Activated CD4-positive, CD25-positive, alpha-beta regulatory T cell treated with anti-CD3 and anti-CD28 coated beads, Interleukin-2, amount 50 U/mL, for 72 hours (primary cell): ENCODE measurements at places on chromosomes 13 and 19.

DNA sequence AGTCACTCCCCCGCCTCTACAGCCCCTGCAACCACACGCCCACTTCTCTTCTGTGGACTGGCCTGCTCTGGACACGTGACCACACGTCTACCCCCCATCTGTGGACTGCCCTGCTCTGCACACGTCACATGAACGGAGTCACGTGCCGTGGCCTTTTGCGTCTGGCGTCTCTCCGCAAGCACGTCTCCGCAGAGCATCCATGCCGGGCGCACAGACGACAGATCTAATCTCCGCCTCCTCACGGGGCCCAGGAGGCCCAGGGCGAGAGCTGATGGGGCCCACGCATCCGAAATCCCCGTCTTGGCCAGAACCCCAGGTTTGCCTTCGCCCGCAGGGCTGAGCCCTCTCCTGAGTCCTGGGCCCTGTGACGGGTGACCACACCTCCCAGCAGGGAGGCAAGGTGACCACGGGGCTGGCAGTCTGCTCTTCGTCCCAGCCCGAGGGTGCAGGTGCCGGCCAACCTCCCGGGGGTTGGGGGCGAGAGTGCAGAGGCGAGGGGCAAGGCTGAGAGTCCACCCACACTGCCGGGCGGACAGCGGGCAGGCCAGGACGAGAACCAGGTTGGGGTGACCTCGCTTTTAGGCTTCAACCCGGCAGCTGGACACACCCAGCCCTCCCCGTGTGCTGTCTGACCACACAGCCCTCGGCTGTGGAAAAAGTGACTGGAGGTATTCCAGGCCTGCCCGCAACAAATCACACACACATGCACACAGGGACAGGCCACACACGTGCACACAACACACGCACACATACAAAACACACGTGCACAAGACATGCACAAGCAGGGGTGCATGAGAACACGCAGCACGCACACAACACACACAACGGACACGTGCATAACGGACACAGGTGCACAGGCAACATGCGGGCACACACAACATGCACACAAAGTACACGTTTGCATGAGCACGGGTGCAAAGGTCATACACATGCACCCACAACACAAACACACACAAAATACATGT lies 3.9 kb downstream of the SBNO2 start:
- DNase-seq: no peak

DNA sequence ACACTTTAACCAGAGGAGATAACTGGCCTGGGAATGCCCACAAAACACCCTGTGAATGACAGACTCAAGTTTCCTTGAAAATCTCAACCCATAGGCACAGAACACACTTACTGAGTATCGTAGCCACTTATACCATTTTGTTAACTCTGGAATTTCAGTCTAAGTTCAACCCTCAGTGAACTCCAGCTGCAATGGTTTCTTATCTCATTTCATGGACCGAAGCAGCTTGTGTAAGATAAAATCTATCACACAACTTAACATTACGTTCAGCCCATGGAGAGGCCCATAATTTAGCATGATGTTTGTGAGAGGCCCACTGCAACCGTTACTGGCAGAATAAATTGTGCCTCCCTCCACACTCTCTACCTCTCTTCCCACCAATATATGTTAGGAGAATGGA lies 323.0 kb downstream of the DNAJC15 start:
- DNase-seq: no peak

- no peak for DNase-seq
These were observed 15.0 kb downstream of the EFNB2 start for GRCh38 chr13:106520251-106521054.

DNA sequence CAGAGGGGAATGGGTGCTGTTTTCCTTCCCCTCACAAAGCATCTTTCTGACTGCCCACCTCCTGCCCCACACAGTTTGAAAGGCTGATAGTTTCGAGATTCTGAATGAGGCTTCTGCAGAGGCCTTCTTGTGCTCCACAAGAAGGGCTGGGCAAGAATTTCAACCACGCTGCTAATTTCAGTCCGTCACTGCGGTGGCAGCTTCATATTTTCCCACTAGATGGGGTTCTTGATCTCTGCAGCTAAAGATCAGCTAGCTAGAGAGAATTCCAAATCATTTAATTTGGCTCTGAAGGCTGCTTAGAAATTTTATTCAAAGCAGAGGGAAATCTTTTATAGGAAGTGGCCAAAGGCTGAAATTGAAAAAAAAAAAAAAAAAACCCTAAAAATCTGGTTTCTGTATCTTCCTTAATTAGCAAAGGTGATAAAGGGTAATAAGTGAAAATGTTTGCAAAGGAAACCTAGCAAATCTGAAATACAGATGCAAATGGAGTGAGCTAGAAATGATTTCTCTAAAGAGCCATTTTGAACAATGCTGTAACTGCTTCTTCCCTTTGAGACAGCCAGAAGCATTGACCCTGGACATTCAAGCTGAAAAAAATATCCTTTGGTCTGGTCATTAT lies 38.0 kb upstream of the C13orf42 start:
- no peak for DNase-seq

GRCh38 chr13:113022745-113023574 lies 53.9 kb downstream of the MCF2L start:
- DNase-seq: no peak

DNA sequence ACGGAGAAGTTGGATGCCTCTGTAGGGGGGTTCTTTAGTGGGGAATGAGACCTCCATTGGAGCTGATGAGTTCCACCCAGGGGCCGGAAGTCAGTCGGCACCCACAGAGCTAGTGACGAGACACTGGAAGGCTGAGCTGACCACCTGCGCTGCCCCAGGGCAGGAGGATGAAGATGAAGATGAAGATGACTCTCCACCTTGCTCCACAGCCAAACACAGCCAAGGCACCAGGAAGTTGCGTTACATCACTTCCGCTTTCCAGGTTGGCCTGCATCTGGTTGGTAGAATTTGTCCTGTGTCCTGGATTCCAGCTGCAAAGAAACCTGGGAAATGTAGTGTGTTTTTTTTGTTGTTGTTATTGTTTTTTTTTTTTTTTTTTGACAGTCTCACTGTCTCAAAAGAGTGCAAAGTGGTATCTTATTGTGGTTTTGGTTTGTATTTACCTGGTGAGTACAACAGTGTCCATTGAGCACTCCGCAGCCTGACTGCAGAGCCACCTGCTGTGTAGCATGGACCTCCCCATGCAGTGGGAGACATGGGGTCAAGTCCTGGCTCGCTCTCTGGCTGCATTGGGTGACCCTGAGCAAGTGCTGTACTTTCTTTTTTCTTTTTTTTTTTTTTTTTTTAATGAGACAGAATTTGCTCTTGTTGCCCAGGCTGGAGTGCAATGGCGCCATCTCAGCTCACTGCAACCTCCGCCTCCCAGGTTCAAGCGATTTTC lies 1.9 kb downstream of the TBC1D17 start:
- no peak for DNase-seq

DNA sequence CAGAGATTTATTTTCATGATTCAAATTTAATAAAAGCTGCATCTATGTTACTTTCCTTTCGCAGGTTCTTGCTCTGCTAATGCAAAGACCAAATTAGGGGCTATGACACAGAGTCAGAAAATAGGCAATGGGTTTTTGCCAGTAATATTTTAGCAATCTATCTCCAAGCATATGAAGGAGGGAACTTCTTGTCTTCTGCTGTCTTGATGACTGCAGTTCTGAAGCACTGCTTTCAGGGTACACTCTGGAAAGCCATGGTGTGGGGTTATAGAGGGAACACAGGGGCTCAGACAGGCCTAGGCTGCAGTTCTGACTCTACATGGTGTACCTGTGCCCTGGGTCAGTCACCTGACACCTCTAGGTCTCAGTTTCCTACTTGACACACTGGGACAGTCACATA lies 263.4 kb downstream of the DNAJC15 start:
- no peak for DNase-seq

- DNase-seq: no peak
These were observed 18.7 kb downstream of the ACTN4 start for GRCh38 chr19:38665950-38666662.

GRCh38 chr19:39218230-39219007 lies 14.4 kb upstream of the SYCN start:
- DNase-seq: no peak

DNA sequence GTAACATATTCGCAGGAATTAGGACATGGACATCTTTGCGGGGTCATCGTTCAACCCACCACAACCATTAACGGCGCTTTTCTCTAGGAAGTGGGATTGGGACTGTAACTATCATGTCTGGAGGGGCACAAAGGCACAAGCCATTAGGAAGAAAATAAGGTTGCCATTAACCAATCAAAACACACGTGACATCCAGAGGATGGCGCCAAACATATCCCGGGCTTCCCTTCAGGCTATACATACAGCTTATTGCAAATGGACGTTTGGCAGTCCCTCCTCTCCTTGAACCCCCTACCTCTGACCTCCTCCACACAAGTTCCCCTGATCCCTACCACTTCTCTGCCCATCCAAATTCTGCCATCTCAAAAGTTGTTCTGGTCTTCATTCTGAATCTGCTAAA lies 26.6 kb upstream of the GSX1 start:
- DNase-seq: no peak

DNA sequence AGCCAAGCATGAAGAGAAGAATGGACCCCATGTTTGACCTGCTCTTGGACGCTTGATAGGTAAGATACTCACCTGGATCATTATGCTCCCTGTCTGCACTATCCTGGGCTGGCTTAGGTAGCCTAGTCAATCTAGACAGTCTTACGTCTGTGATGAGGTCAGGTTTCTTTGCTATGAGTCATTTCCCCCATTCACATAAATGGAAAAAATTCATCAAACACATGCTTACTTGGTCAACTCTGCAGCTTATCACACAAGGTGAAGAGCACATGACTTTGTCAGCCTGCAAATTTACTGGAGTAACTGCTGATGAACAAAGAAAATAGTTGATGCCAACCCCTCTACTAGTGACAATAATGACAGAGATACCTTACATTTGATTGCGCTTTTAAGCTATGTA lies 170.0 kb downstream of the NUFIP1 start:
- DNase-seq: no peak

- no peak for DNase-seq
These were observed 30.0 kb downstream of the KEAP1 start for GRCh38 chr19:10473192-10473591.

DNA sequence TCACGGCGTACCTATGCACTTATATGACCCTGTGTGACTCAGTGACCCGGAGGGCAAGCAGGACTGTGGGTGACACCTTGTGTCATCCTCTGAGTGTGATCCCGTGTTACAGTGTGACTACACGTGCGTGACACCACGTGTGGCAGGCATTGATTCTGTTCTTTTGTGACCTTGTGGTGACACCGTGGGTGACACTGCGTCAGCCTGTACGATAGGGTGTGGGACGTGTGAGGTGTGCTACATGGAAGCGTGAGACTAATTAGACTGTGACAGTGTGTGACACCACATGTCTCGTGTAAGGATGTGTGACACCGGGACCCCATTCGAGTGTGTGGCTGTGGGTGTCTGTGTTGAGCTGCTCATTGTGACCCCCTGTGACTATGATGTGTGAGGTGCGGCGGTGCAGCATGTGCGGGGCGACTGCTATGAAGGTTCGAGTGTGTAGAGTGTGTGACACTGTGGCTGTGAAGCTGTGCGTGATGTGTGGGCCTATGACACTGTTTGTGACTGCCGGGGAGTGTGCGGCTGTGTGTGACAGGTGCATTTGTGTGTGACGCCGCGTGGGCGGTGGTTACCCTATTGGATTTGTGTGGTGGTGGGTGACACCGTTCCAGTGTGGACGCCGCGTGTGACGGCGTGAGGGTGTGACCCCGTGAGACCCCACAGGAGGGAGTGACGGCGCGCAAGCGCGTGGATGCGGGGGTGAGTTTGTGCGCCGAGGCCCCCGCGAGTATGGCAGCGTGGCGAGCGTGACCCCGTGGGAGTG lies 399 bp upstream of the SPTBN4 start:
- peak; percentile 45 for DNase-seq

DNA sequence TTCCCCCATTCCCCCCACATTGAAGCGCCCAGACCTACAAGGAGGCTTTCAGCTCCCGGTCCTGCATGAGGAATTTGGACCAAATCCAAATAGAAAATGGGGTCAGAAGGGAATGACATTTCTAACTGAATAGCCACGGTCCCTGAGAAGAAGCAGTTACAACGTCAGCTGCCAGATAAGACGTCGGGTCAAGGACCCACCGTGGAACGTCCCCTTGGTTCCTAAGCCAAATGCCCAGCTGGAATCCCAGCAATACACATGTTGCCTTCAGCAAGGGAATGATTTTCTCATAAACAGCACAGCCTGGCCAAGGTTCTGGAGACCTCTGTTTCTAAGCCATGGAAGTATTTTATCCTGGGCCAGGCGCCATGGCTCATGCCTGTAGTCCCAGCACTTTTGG lies 109.1 kb upstream of the PEG3 start:
- DNase-seq: no peak

GRCh38 chr13:27383104-27383921 lies 41.1 kb upstream of the GTF3A start:
- no peak for DNase-seq

DNA sequence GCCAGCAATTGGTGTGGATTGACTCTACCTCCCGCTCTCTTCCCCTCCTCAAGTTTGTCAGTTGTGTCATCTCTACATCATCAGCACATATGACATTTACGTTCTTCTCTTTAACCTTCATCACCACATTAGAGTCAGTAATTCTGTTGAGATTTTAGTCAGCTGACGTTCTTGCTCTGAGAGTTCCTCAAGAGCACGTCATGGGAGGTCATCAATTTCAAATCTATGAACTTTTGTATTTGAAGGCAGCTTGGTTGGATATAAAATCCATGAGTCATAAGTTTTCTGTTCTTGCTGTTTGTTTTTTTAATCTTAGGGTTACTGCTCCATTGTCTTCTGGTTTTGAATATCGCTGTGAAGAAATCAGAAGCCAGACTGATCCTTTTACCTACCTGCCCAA lies 21.8 kb upstream of the ARGLU1 start:
- no peak for DNase-seq

GRCh38 chr19:45448887-45449299 lies 18.9 kb upstream of the FOSB start:
- DNase-seq: no peak

GRCh38 chr13:113618455-113618854 lies 33.9 kb downstream of the TFDP1 start:
- no peak for DNase-seq

- no peak for DNase-seq
These were observed 385.8 kb downstream of the ITGBL1 start for GRCh38 chr13:101838323-101838722.

DNA sequence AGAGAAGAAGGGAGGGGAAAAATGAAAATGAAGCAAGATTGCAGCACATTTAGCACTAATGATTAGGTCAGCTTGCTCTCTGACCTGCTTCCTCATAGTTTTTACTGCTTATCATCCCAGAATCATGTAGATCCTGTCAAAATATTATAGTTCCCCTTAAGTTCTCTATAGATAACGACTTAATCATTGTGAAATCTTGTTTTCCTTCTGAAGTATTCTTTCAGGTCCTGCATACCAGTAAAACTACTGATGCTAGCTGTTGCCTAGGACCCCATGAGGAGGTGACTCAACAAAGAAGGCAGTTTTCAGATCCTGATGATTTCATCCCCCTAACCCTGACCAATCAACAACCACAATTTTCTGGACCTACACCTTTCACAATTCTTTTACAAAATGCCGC lies 1131.7 kb downstream of the SLITRK5 start:
- DNase-seq: no peak

DNA sequence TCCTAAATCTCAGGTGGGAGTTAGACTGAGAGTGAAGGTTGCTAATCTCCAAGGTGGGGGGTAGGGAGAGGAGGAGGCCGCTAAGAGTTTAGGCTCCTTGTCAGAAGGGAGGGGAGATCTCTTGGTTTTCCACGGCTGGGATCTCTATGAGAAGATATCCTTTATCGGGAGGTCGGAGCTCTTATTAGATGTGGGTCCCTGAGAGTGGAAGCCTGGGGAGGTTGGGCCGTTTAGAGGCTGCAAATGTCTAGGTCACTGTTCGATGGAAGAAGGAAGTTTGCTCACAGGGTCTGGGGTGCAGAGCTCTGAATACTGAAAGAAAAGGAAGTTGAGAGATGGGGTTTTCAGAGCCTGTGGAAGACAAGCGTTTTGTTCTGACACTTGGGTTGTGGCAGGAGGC lies 3.8 kb downstream of the MYADM start:
- DNase-seq: no peak
